CD4-positive, alpha-beta T cell treated with Interleukin-15 for 1 hour (primary cell): ENCODE measurements at places on chromosomes 3 and 15.

- peak; percentile 48 for DNase-seq
These were observed 2.2 kb upstream of the UCN2 start for GRCh38 chr3:48565591-48566400.

DNA sequence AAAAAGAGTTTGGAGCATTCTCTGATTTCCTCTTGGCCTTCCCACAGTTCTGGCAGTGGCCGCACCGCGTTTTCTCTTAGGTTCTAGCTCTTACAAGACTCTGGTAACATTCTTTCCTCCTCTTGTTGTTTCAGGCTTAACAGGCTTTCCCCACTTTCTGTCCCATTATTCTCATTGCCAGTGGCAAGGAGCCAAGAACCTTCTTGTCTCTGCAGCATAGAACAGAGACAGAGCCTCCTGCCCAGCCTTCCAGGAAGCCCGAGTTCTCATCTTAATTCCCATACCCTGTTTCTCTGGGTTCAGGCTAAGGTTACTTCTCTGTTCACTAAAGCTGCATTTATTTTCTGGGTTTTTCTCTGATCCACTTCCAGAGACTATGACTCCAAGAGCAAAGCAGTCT is 61.1 kb downstream of the DUT start:
- no peak for DNase-seq

- no peak for DNase-seq
These were observed 24.0 kb downstream of the LNP1 start for GRCh38 chr3:100425316-100425715.

- DNase-seq: no peak
These were observed 66.4 kb upstream of the TJP1 start for GRCh38 chr15:29888646-29889045.

DNA sequence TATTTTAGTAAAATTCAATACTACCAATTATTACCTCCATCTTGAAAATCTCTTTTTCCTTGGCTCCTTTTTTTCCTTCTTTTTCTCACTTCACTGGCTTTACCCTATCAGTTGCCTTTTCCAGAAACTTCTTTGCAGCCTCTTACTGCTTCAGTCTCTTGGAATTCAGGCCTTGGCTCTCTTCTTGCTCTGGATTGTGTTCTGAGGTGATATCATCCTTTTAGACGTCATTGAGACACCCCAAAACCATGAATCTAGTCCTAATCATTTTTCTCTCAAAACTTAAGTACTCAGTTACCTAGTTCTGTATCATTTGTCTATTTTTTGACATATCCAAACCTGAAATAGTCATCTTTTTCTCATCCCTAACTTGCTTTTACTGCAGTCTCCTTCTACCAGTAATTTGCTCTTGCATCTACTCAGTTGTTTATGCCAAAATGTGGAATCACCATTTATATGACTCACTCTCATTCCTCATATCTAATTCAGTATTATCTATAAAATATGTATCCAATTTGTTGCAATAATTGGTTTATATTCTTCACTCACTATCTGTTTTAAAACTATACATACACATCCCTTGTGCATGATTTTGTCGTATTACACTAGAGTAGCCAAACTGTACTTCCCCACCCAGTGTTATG is 703.2 kb upstream of the CCDC54 start:
- DNase-seq: no peak

GRCh38 chr3:100561459-100562158 is 47.8 kb upstream of the ADGRG7 start:
- no peak for DNase-seq
